ENCODE measurements at places on chromosomes 5 and 9.

- no peak for DNase-seq
Observed at GRCh38 chr9:33794560-33794959, 801 bp upstream of the PRSS3 start.

- DNase-seq, result no peak
Observed at GRCh38 chr9:38527503-38527902, 92.9 kb downstream of the ANKRD18A start.

GRCh38 chr9:114003758-114004157 is 74.3 kb downstream of the AMBP start:
- no peak for DNase-seq

DNA sequence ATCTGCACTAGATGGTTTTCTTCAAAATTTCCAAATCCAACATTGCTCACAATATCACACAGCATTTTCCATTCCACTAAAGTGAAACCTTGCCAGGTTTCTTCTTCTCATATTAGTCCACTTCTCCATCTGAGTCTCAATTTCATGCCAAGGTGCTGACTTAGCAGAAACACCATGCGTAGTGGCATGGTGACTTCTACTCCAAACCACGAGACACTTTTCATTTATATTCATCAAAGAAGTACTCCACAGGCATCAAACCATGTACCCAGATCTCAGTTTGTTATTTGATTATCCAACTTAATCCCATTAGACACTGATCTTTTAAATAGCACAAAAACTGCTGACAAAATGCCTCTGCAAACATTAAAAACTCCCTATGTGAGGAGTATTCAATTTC is 233.4 kb upstream of the ITGA1 start:
- no peak for DNase-seq

DNA sequence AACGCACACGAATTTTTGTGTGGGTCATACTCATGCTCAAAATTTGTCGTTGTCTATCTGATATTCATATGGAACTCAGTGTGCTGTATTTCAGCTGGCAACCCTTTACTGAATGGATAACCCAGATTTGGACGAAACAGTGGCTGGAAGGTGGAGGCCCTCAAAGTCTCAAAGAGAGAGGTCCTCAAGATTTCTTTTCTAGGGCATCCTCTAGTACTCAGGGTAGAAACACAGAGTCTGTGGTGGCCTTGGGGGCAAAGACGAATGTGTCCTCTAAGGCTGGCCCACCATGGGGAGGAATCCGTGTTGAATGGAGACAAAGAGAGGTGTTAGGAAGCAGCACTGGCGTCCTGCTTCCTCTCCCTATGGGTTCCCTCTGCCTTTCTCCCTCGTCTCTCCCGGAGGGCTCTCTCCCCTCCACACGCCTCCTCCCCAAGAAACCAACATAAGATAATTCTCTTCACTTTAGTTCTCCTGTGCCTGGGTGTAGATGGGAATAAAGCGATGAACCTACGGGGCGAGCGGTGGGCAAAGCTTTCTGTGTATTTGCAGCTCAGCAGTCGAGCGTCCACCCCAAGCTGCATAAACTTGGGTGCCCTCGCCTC is 333.7 kb downstream of the CWC27 start:
- no peak for DNase-seq

DNA sequence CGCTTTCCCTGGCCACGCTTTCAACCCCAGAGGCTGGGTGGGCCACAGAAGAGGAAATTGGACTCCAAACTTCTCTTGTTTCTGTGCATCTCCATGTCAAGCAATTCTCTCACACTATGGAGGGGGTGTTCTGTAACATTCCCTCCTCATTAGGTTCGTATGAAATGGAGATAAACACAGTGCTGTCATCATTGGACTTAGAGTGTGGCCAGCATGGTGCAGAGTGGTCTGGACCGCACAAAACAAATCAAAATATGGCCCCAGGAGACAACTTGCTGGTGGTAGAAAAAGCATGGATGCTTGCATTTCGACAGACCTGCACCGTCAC is 655.2 kb downstream of the BNC2 start:
- no peak for DNase-seq

DNA sequence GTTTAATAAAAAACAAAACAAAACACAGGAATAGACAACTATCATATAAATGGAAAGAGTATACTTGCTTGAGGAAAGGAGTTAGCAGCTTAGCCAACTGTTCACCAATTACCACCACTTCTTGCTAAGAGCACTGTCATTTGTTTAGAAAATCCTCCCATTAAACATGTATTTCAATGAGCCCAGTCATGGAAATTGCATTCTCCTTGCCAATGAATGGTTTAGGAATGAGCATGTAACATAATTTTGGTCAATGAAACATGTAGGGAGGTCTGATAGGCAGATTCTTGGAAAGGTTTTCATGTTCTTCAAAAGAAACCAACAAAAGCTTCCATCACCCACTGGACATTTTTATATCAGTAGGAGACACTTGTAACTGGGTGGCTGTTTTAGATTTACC is 502.8 kb upstream of the PAPPA start:
- DNase-seq, result no peak

DNA sequence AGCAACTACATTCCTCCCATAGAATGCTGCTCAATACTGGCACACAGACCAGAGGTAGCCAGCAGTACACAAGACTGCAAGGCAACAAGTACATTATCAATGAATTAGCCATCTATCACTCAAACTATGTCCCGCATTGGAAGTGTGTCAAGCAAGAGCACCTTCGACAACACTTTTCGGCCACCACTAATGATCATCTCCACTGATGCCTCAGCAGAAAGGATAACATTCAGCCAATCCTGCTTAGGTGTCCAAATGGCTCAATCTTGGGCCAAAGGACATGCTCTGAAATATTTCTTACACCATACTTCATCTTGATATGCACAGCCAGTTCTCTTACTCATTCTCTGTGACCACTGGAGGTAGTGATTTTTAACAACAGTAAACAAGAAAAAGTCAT is 25.0 kb downstream of the SKP1 start:
- no peak for DNase-seq

DNA sequence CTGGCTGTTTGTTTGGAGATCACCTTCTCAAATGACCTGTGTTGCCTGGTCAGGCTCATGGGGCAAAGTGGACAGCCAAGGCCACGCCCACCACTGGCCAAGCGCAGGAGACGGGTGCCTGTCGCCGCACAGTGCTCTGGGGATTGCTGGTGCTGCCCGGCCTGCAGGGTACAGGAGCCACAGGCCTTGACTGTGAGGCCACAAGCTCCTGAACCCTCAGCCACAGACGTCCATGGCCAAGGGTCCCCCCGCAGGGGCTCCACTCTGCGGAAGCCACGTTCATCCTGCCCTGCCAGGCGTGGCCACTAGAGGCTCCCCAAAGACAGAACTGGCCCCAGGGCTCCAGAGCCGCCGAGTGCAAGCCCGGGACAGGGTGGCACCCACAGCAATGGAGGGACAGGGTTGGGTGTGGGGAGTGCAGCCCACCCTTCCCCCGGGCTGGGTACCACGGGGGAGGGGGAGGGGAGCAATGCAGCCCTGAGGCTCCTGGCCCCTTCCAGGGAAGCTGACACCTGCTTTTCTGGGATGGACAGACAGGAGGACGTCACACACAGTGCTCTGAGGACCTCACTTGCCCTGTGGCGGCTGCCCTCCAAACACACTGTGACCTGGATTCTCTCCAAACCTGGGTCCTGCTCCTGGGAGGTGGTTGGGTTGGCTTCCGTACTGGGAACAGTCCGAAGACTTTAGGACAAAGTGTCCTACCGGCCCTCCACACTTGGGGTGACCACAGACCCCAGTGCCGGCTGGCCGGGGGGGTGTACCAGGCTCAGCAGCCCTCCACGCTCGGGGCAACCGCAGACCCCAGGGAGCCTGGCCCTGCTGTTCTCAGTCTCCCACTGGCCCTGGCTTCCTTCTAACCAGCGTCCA is 21.5 kb downstream of the TPPP start:
- peak; percentile 51 for DNase-seq

DNA sequence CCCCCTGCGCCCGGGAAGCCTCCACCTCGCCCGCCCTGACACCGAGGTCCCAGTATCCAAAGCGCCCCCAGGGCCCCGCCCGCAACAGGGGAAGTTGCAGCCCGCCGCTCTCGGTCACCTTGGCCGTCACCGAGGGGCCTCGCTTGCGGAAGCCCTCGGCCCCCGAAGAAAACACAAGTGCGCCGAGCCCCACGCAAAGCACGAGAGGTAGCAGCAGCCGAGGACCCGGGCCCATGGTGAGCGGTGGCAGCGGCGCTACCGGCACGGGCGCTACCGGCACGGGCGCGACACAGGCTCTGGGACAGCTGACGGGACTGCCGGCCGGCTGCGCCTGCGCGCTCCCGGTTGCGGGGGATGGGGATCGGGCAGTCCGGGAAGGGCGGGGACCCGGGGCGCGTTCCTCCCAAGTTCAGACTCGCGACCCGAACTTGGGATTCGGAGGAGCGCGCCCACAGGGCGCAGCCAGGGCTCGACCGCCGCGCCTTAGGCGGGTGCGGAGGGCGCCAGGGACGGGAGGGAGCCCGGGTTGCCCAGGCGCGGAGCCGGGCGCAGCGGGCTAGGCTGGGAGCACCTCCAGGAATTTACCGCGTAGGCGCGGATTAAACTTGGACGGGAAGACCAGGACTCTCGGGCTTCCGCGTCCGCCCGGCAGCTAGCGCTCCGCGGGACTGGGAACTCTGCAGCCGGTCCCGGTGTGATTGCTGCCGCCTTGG is at the start of gene PPIC:
Gene PPIC, minus strand, starts transcription at position 335 of the 713 bp plus-strand sequence. Its CDS starts 100 bp downstream, at position 235.
- no peak for DNase-seq

DNA sequence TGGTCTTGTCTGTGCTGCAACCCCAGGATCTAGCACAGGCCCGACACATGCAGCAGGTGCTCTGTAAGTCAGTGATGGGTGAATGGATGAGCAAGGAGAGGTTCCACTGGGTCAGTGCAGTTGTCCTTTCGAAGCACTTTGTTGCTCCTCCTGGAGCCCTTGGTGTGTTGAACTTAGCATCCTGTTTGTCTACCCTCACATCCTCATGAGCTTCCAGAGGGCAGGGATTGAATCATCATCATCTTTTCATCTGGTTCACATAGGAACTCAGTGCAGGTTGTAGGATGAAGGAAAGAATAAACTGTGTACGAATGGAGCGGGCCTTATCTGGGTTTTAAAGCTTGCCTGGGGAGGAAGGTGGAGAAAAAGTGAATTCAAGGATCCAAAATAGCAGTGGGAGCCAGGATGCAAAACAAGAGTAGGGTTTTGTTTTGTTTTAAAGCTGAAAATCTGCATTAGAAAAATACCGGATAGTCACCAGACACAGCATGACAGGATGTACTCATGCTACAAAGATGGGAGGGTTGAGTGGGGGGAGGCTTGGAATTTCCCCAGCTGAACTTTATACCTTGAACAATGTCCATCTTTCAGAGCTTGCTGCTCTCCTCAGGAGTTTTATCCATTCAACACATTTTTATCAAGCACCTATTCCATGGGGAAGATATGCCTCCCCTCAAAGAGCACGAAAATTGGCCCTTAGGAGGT is 55.8 kb downstream of the PTTG1 start:
- DNase-seq, result no peak

GRCh38 chr5:179160584-179160983 is 100.4 kb downstream of the ZNF354C start:
- no peak for DNase-seq

DNA sequence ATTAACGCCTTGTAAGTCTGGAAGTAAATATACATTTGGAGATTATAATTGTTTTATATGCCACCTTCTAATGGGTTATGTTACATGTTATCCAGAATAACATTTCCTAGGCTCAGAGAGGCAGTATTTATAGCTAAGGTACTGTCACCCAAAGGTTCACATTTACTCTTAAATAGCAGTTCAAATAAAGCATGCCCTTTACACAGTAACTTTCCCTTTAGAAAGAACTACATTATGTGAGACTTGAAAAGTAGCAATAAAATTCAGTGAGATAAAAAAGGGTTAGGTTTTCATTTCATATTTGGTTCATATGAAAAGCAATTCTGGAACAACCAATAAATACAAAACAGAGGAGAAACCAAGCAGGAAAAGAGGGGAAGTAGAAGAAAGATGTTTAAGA is 35.1 kb downstream of the SKIC3 start:
- no peak for DNase-seq

- DNase-seq, result no peak
Observed at GRCh38 chr9:98164912-98165311, 27.5 kb downstream of the CORO2A start.

DNA sequence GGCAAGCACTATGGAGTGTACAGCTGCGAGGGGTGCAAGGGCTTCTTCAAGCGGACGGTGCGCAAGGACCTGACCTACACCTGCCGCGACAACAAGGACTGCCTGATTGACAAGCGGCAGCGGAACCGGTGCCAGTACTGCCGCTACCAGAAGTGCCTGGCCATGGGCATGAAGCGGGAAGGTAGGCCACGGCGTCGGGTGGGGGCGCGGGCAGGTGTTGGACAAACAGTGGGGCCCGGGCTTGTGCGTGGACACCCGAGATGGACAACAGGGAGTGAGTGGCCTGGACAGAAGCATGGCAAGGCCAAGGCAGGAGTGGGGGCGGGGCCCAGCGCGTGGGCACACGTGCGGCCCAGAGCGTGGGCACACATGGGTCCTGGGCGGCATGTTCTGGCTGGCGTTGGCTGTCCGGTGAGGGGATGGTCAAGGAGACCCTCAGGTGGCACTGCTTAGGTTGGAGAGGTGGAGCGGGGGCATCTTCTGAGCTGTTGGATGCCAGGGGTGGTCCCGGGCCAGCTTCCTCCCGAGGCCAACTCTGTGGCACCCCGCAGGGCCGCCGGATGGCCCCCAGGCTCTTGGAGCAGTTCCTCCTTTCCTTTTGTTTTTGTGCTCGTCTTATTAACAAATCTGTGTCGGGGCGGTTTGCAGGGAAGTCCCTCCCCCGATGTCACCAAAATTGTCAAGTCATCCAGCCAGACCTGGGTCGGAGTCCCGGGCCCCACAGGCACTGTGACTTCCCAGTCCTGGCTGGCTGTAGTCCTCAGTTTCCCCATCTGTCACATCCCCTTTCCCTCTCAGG is 82.9 kb downstream of the RXRA start:
- no peak for DNase-seq

DNA sequence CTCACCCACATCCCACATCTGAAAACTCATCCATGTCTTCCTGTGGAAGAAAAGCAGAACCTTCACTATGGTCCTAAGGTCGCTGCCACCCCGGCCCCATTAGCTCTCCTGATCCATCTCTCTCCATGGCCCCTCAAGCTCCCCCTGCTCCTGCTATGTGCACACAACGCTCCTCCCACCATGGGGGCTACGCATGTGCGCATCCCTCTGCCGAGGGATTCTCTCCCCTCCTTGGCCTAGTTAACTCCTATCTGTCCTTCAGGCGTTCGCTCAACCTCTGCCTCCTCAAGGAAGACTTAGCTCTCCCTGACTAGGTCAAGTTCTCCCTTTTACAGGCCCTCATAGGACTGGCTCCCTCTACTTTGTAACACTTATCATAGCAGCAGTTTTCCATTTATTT is 9.8 kb downstream of the AKNA start:
- DNase-seq, result no peak

GRCh38 chr5:125446986-125447385 is 700.5 kb upstream of the ZNF608 start:
- DNase-seq, result no peak

- no peak for DNase-seq
Observed at GRCh38 chr5:155906046-155906445, 420.9 kb upstream of the SGCD start.

- DNase-seq, result no peak
Observed at GRCh38 chr9:81902196-81902595, 26.0 kb upstream of the SPATA31D4 start.

Measured in immature natural killer cell (primary cell).